ENCODE measurements at places on chromosomes 11 and 22.

GRCh38 chr11:94737171-94737611 lies 31.0 kb upstream of the AMOTL1 start:
- DNase-seq, result no peak

DNA sequence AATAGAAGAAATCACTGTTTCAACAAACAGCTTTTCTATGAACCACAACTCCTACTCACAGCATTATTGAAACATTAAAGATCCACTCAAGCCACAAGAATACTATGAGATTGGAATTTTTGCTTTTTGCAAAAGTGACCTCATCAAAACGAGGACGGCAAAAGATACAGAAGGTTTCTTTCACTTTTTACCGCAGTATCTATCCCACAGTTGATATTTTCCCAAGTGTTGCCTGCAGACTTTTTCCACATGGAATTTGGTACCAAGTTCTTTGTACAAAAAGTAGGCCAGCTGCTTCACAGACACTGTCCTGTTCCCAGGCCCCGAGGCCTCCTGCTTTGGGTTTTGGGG lies 204.0 kb downstream of the TBC1D22A start:
- DNase-seq, result no peak

GRCh38 chr11:33970984-33971466 lies 79.1 kb upstream of the LMO2 start:
- peak; percentile 55 for DNase-seq

GRCh38 chr22:44680481-44680894 lies 21.5 kb upstream of the PRR5 start:
- DNase-seq, result no peak

- DNase-seq, result no peak
Measured at GRCh38 chr22:20741634-20742581, 32.0 kb upstream of the SERPIND1 start.

DNA sequence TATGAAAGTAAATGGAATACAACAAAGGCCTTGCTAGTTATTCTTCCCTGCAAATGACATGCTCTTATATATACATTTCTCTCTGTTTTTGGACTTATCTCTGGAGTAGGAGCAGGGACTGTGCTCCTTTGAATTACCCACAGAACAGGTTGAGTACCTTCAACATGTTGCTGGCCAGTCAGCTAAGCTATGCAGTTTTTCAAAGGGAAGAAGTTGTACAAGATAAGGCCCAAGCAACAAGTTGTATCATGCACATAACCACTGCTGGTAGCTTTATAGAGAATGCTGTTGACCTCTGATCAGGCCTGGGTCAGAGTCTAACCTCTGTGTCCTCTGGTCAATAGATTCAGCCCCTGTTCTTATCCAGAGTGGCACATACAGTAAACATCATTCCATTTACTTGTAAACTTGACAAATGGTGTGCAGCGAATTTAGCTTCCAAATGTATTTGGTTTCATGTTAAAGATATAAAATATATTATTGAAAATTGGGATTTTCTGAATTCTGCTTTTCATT lies 99.6 kb downstream of the C11orf87 start:
- DNase-seq, result no peak

- DNase-seq, result no peak
Measured at GRCh38 chr11:75389276-75389605, 10.1 kb upstream of the RPS3 start.

DNA sequence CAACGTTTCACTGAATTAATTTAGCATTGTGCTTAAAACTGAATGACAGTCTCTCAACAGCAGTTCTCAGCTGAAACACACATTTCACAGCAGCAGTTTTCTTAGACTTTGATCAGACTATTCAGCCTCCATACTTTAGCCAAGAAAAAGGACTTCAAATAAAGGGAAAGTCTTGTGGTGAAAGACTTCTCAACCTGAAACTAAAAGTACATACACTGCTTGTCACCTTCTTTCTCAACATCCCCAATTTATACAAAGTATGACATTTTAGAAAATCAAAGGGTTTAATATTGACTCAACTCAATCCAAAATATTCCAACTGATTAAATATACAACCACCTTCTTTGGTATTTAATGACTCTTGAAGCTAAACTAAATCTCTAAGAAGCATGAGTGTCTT lies 419.0 kb downstream of the LRRC4C start:
- DNase-seq, result no peak

- DNase-seq, result no peak
Measured at GRCh38 chr11:78158987-78159652, 19.7 kb upstream of the ALG8 start.

- DNase-seq, result no peak
Measured at GRCh38 chr22:41445129-41446056, 1.2 kb downstream of the TOB2 start.

DNA sequence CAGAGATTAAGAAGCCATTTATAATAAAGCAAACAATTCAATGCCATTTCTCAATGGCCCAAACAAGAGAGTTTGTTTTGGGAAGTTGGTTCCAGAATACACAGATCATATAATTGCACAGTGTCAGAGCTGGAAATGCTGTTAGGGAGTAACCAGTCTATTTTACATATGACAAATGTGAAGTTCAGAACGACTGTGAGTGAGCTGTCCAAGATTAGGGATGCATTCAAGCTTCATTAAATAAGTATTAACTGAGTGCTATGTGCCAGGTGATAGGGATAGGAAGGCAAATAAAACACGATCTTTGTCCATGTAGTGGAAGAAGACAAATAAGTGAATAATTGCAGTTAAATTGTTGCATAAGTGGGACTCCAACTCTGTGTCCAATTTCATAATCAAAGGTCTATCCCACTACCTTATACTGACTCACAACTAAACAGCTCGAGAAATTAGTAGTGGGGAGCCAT lies 33.1 kb upstream of the PICALM start:
- no peak for DNase-seq

DNA sequence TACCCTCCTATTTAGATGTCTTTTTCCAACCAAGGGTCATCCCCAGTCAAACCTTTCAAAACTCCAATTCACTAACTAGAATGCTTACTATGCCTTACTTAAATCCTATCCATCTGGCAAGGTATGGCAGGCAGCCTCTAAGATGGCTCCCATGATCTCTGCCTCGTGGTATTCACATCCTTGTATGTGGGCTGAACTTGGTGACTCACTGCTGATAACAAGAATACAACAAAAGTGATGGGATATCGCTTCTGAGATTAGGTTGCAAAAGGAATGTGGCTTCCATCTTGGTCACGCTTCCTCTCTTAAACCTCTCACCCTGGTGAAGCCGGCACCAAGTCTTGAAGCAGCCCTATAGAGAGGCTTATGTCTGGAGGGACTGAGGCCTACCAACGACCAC lies 29.6 kb upstream of the UPB1 start:
- no peak for DNase-seq

DNA sequence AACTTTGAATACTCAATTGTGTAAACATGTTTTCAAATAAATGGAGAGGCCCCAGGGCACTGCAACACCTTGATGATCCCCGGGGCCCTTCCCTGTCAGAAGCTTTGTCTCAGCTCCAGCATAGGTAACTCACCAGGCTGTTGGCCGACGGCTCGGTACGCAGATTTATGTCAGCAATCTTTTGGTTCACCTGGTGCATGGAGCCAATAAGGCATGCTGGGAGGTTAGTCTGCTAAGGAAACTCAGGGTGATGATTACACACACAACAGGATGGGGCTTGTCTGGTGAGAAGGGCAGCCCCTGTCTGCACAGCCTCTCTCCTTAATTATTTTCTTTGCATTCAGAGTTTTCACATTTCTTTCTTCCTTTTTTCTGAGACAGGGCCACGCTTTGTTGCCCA lies 10.8 kb downstream of the FAM227A start:
- no peak for DNase-seq

- DNase-seq, result no peak
Measured at GRCh38 chr22:25672289-25673084, 69.5 kb upstream of the MYO18B start.

- DNase-seq, result peak; percentile 53
Measured at GRCh38 chr22:18056161-18056666, 21.6 kb upstream of the PEX26 start.

DNA sequence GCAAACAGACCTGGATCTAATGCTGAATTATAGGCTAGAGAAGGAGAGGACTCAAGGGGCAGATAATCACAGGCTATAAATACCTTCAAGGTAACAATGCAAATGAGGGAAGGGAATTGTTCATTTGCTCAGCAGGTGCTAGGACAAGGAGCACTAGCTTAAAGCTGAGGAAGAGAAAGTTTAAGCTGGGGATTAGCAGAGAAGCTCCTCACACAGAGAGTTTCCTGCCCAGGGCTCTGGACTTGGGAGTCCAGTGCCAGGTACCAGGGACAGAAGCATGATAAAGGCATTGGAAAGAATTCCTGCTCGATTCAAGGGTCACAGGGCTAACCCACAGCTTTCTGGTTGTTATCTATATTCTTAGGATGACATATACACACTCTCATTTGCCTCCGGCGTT lies 509.9 kb downstream of the NTM start:
- no peak for DNase-seq

GRCh38 chr22:38699784-38700183 lies 959 bp downstream of the JOSD1 start:
- no peak for DNase-seq

DNA sequence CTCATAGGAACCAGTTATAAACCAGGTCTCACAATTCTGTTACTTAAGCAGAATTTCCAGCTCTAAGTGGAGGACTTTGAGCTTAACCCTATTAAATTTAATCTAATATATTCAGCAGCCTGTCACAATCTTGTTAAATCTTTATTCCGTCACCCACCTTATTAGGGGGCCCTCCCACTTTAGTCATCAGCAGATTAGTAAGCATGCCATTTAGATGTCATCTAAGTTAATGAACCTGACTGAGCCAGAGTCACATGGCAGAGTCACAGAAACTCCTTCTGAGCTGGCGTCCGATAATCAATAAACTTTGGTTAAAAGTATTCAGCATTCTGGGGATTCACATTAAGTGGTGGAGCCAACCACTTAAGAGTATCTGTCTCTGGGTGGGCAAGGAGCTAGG lies 35.1 kb downstream of the TTC12 start:
- no peak for DNase-seq

GRCh38 chr11:44445500-44446365 lies 119.7 kb upstream of the CD82 start:
- no peak for DNase-seq

DNA sequence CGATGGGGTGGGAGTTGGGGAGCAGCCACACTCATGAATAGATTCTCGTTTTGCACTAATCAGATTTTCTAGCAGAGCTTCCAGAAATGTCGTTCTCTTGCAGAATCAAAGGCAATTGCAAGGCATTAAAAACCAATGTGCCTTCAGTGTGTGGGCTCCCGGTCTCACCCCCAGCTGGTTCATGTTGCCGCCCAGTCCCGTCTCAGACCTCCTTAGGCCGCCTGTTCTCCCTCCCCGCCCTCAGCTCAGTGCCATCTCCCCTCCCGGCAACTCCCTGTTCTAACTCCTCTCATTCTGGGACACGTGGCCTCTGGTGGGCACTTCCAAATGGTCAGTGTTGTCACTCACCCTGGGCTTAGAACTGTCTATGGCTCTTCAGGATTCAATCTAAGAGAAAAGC lies 42.5 kb upstream of the SMIM38 start:
- no peak for DNase-seq

DNA sequence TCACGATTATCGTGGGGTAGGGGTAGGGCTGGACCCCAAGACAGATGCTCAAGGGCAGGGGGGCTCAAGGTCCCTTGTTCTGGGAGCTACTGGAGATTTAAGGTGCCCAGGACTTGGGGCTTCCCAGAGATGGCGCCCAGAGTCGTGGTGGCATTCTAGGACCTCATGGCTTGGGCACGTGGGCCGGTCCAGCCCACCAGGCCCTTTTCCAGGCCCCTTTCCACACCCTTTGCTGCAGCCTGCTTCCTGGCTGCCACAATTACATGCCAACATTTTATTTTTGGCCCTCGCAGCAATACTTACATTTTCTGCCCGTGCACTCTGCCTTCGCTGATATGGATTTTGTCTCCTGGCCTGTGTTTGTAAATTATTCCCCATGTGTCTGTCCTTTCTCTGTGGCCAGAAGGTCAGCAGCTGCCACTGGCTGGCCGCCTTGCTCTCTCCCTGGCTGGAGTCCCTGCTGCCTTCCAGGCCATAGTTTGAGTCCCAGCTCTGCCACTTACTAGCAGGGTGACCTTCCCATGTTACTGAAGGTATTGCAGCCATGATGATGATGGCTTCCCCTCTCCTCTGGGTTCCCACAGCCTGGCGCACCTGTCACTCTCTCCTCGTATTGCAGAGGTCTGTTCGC lies 11.2 kb downstream of the MB start:
- DNase-seq, result no peak

- DNase-seq, result no peak
Measured at GRCh38 chr11:67347964-67348749, 5.2 kb downstream of the POLD4 start.

DNA sequence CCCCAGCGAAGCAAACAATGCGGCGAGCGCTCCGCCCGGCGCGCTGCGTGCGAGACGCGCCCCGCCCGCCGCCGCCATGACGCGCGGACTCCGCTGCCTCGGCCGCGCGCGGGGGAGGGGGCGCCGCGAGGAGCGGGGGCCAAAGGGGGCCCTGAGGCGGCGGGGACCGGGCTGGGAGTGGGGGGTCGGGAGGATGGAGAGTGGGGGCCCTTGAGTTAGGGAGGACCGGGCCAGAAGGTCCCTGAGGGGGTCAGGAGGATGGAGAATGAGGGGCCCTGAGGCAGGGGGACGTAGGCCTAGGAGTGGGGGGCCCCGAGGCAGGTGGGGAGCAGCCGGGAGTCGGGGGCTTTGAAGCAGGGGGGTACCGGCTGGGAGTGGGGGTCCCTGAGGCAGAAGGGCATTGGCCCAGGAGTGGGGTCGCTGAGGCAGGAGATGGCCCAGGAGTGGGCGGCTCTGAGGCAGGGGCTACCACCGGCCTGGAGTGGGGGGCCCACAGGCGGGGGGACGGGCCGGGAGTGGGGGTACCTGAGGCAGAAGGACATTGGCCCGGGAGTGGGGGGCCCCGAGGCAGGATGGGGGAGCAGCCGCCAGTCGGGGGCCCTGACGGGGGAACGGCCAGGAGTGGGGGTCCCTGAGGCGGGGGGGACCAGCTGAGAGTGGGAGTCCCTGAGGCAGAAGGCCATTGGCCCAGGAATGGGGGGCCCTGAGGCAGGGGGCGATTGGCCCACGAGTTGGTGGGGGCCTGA lies at the start of gene BRD1:
Gene BRD1, minus strand, starts transcription at position 21 of the 746 bp plus-strand sequence. CDS start 3,556 bp downstream, outside the sequence.
- DNase-seq, result no peak

DNA sequence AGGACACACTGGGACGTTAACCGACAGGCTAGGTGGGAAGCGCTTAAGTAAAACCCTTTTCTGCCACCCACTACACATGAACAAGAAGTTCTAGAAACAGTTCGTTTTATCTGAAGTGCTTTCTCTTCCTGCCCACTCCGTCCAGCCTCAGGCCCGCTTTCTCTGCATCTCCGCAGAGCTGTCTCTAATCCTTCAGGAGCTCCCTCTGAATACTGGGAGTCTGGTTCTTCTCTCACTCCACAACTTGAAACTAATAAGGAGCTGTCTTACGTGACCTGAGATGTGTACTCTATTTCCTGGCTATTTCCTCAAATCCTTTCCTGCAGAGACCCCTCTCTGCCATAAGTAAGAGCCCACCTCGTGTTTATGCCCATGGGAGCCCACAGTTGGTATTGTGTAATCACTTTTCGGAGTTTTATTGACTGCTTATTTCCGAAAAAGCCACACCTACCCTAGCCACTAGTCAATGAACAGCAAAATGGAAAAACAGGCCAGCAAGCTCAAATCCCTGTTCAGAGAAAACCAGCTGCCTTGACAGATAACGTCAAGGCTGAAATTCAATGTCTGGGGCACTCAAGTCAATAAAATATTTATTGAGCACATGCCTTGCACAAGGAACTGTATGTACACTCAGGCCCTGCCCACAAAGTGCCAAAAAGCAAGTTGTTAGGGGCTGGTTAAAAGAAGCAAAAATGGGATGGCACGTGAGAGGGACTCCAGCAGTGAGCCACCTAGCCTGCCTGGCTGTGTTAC lies 4.9 kb downstream of the PC start:
- no peak for DNase-seq

- DNase-seq, result no peak
Measured at GRCh38 chr11:36450110-36450572, 59.9 kb downstream of the TRAF6 start.

Measured in H54 (cell line).